Activated CD8-positive, alpha-beta memory T cell treated with anti-CD3 and anti-CD28 coated beads for 4 hours (primary cell): ENCODE measurements at places on chromosomes 6 and 20.

GRCh38 chr6:41406728-41407489 lies 71.5 kb downstream of the NCR2 start:
- DNase-seq = no peak

GRCh38 chr6:113630738-113631535 lies 226.2 kb upstream of the MARCKS start:
- DNase-seq = no peak

- no peak for DNase-seq
Observed at GRCh38 chr6:121032268-121033006, 301.8 kb downstream of the TBC1D32 start.

DNA sequence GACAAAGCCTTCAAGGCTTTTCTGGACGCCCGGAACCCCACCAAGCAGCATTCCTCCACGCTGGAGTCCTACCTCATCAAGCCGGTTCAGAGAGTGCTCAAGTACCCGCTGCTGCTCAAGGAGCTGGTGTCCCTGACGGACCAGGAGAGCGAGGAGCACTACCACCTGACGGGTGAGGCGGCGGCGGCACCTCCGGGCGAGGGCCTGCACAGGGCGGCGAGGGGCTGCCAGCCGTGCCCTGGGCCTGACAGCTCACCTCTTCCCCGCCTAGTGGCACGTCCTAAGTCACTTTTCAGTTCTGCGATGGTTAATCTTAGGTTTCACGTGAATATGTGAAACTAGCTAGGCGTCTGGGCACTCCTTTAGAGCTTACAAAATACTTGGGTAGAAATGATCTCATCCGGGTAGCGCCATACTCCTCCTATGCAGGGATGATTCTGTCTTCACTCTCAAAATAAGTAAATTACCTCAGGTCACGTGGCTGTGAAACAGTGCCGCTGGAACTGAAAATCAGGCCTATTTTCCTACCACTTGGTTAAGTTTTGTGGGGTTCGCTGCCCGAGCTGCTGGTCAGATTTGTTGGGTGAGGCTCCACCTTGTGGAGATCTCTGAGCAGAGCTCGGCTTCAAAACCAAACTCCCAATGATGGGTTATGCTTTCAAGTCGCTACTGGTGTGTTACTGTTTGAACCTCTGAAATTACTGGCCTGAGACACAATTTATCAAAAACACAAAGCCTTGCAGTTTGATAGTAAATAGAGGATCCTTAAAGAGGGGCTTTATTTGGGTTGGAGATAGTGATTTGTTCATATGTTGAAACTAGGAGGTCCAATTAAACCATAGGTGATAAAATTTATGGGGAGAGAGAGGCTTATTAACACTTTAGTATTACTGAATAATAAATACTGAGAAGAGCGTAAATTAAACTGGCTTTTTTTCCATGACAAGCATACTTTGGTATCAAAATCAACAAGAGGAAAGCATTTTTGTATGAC lies 15.5 kb upstream of the CLDN20 start:
- DNase-seq = no peak

DNA sequence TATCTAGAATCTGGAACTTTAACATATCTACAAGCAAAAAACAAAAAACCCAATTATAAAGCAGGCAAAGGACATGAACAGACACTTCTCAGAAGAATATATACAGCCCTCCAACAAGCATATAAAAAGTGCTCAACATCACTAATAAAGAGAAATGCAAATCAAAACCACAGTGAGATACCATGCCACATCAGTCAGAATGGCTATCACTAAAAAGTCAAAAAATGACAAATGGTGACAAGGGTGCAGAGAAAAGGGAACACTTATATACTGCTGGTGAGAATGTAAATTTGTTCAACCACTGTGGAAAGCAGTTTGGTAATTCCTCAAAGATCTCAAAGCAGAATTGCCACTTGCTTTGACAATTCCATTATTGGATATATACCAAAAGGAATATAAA lies 215.0 kb upstream of the EYS start:
- no peak for DNase-seq

GRCh38 chr6:110799189-110799588 lies 16.1 kb downstream of the CDK19 start:
- no peak for DNase-seq

GRCh38 chr6:40740518-40740917 lies 153.4 kb upstream of the LRFN2 start:
- no peak for DNase-seq

DNA sequence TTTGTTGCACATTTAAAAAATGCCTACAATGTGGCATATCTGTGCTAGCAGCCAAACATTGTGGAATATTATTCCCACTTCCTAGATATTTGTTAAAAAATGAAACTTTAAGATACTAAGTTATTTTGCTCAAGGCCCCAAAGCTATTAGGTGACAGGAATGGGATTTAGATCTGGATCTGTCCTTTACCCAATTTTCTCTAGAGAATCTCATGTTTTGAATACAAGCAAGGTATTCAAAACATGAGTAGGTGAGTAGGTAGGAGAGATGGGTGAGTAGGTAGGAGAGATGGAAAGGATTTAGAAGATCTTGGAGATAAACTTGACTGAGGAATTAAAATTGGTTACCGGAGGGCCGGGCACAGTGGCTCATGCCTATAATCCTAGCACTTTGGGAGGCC lies 61.2 kb upstream of the AKIRIN2 start:
- no peak for DNase-seq
